Liver (tissue), 10 donors: ENCODE measurements at places on chromosomes 13 and 19.
A peak's percentile ranks its signal among the peaks of the same experiment; 100 is the strongest.

- DNase-seq = no peak
These were observed 127.7 kb downstream of the COL4A1 start for GRCh38 chr13:110179116-110179856.

- DNase-seq = no peak
These were observed 57.4 kb downstream of the FGF14 start for GRCh38 chr13:102344410-102344809.

DNA sequence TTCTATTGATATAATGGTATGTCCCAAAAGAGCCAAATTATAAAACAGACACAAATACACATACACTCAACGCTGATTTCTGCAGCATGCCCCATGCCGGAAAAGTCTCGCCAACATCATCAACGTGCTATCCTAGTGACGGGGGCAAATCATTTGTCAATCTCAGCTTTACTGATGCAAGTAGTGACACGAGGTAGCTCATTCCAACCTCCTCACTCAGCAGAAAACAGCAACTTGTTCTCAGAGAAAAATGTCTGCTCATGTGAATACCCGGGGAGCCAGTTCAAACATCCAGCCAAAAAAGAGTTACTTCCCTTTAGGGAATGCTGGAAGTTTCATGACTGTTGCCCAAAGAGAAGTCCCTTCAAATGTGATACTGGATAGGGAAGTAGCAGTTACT lies 46.3 kb downstream of the SOX21 start:
- DNase-seq = no peak

DNA sequence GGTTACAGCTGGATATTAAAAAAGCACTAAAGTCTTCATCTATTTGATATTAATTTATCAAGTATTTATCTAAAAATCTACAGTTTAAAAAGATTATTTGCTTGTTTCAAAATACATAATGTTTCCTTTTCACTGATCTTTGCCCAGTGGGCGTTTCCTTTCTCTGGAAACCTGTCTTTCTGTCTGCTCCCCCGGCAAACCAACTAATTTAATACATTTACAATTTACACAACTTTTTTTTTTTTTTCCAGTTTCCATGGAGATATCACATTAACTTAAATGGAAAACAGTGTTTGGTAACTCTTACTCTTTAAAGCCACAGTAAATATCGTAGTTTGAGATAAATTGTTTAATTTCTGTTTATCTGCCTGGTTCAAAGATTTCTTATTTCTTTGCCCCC lies 5.3 kb downstream of the GPC6 start:
- DNase-seq = no peak

- peak; percentile 33 for DNase-seq
These were observed 122.9 kb downstream of the OLFM4 start for GRCh38 chr13:53151336-53152056.

DNA sequence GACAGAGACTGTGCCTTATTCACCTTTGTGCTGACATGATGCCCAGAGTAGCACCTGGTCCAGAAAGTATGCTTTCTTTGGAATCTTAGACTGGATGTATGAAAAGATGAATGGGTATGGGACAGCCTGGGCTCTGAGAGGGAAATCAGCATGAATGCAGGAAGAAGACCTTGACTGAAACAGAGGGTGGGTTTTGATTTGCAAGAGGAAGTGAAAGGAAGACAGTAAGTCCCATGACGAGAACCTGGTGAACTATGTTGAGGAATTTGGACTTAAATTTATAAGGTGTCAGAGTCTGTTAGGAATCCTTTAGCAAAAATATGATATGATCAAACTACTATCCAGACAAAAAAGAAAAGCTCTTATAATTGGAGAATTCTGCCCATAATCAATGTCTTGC lies 301.9 kb downstream of the SPRY2 start:
- no peak for DNase-seq

GRCh38 chr19:16441661-16442162 lies 30.1 kb downstream of the EPS15L1 start:
- no peak for DNase-seq

- no peak for DNase-seq
These were observed 94.0 kb downstream of the KLF12 start for GRCh38 chr13:74040200-74040599.

DNA sequence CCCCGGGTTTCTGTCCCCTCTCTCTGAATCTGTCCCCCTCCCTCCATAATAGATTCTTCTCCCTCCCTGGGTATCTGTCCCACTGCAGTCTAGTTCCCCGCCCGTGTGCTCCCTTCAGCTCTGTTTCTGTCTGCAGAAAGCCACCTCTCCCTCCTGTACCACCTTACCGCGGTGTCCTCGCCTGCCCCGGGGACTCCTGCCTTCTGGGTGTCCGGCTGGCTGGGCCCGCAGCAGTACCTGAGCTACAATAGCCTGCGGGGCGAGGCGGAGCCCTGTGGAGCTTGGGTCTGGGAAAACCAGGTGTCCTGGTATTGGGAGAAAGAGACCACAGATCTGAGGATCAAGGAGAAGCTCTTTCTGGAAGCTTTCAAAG lies 1.3 kb downstream of the FCGRT start:
- no peak for DNase-seq

DNA sequence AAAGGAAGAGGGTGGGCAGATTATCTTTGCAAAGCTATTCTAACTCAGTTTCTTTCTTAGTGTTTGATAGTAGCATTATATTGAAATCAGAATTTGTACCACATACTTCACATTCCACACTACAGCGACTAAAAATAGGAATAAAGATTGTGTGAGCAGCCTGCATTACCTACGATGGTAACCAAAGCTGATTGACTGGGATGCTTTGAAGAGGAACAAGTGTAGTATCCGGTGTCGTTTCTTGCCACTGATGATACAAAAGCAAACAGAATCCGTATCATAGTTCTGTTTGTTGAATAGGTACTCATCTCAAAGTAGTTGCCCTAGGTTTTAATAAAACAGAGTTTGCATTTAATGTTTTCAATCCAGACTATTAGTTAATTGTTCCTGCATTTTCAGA lies 51.2 kb downstream of the FLT3 start:
- no peak for DNase-seq

DNA sequence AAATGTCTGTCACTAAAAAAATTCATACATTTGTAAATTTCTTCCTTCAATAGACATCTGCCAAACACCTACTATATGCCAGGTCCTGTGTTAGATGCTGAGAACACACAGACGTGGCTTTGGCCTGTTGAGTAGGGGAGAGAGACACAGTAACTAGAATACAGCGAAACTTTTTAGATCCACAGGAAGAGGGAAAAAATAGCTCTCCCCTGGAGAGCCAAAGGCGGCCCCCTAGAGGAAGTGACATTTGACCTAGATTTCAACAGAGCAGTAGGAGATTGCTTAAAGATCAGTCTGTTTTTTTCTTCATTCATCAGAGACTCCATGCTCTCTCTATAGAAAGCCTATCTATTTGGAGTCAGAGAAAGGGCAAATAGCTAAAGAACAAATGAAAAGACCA lies 11.3 kb downstream of the LCP1 start:
- no peak for DNase-seq

DNA sequence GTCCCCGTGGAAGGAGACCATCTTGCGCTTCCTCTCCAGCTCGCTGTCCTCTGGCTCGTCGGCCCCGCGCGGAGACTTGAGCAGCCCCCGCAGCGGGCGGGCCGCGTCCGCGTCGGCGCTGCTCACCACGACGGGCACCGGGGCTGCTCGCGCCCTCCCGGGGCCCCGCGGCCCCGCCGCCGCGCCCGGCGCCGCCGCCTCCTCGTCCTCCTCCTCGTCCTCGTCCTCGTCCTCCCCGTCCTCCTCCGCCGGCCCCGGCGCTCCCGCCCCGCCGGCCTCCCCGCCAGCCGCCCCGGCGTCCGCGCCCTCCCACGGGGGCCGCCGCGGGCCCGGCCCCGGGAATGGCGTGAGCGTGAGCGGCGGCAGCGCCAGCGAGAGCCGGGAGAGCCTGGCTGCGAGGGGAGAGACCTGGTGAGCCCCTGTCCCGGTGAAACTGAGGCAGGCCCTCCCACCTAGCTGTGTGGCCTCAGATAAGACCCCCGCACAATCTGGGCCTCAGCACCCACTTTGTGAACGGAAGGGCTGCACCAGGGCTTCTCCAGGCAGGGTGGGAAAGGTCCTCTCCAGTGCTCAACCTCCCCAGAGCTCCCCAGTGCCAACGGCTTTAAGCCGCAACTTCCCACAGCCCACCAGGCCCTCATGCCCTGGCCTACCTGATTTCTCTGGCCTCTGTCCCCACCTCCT lies 17.8 kb downstream of the LMTK3 start:
- DNase-seq = no peak

GRCh38 chr13:65965501-65965900 lies 1264.6 kb downstream of the PCDH9 start:
- DNase-seq = no peak

DNA sequence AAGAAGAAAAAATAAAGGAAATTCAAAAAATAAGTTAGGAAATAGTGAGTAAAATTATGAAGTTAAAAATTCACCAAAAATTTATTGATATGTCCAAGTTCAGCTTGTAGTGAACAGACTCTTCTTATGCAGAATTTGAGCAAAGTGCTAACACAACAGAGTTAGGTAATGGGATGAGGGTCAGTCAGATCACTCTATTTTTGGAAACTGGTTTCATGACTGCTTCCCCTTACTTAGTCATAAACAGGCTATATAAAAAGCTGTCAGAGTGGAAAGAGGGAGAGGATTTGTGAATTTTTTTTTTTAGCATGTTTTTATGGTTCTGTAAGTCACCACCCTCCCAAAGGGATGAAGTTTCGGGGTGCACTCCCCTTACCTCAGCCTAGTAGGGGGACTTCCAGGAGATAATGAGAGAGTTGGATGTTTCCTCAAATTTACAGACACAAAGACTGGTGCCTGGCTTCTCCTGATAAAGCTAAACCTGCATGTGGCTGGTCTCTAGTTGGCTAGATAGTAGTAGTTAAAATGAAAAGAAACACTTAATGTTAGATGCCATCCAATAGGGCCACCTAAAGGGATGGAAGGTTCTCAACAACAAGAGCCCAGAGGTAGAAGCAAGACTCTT lies 4.5 kb downstream of the CPB2 start:
- no peak for DNase-seq

DNA sequence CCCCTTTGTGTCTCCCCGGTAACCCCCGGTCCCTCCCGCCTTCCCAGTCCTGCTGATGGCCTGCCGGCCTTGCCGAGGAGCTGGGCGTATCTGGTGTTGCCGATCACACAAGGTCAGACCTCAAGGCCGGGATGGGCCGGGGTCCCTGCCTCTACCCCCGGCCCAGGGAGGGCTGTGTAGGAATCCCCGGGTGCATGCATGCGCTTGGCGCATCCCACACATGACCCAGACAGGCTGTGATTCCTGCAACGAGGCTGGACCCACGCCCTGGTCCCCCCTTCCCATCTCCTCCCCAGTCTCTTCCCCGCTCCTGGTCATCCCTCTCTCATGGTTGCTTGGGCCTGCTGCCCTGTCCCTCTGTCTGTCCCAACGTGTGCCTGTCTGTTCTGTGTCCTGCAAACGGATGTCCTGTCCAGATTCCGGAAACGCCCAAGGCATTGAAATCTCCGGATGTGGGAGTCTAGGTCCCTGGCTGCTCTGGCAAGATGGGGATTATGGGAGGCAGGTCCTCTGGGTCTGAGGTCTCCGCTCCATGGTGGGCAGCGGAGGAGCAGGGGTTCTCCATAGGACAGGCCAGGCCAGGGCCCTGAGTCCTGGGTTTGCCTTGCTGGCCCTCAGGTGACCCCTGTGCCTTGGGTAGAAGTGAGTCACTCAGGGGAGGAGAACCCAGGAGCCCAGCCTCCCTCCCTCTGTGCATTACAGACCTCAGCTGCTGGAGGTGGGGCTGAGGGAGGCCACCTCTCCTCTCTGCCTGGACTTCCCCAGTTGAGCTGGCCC lies 1.6 kb downstream of the PKN1 start:
- DNase-seq = no peak

GRCh38 chr19:3457528-3458228 lies 22.6 kb downstream of the SMIM24 start:
- DNase-seq = no peak

GRCh38 chr19:11091703-11092153 lies 2.5 kb downstream of the LDLR start:
- DNase-seq = no peak

GRCh38 chr19:41945135-41945766 lies 13.9 kb downstream of the RABAC1 start:
- DNase-seq = no peak

DNA sequence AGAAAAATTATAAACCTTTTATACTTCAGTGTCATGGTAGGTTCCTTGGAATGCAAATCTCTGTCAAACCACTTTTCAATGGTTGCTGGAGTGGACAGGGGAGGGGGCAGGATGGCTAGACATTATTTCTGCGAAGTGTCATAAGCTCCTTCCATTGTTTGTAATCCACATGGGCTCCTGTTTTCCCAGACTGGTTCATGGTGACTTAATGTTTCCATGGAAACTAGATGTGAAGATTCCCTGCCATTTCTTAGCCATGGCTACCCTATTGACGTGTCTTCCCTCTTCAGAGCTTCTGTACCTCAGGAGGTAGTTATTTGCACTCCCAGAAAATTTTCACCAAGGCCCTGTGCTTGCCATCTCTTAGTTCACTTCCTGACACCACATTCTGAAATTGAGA lies 95.3 kb downstream of the UFM1 start:
- DNase-seq = no peak

GRCh38 chr13:31214435-31214834 lies 14.7 kb downstream of the B3GLCT start:
- no peak for DNase-seq

DNA sequence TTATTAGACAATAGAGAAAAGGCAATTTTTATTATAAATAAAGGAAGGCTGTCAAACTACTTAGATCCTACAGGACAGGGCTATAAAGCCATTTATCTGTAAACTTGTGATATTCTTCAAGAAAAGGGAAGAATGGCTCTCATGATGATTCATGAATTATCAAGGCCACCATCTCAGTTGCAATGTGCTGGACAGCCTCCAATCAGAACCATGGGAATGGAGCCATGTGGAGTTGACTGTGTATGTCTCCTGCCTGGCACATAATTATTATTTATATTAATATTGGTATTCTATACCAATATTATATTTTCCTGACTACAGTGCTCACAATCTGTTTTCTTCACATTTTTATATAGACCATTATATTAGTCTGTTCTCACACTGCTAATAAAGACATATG lies 560.5 kb upstream of the MIR17HG start:
- DNase-seq = no peak

GRCh38 chr13:74037762-74038161 lies 96.4 kb downstream of the KLF12 start:
- DNase-seq = no peak

DNA sequence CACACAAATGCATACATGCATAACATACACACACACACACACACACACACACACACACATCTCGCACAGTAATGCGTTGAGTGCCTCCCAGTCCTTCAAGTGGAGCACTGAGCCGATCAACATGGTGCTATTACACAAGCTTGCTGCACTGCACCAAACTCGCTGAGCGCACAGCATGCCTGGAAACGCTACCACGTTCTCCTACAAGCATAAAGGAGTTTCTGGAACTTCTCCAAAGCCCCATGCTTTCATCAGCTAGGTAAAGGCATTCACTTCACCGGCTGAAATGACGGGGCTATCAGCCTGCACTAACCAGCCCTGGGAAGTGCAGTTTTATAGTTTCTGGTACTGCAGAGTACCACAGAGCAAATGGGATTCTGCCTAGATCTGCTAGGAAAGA lies 92.7 kb downstream of the FGF14 start:
- no peak for DNase-seq
